ENCODE measurements at places on chromosomes 7 and 10.

DNA sequence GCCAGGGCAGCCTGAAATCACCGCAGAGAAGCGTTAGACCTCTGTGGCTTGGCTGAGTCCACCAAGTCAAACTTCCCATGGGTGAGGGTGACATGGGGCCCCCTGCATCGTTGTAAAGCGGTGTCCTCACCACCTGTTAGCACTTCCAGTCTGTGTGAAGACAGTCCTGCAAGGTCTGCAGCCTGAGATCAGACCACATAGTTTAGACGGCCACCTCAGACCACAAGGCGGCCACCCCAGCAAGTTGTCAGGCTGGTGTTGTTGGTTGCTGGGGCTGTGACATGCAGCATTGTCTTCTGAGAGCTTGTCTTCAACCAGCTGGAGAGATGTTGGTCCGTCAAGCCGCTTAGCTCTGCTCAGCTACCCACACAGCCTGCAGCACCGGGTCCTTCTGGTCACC lies 44.1 kb upstream of the TARP start:
- no peak for DNase-seq

GRCh38 chr7:137539111-137539715 lies 195.7 kb upstream of the PTN start:
- no peak for DNase-seq

- no peak for DNase-seq
Observed at GRCh38 chr7:31603046-31603445, 84.0 kb upstream of the PPP1R17 start.

DNA sequence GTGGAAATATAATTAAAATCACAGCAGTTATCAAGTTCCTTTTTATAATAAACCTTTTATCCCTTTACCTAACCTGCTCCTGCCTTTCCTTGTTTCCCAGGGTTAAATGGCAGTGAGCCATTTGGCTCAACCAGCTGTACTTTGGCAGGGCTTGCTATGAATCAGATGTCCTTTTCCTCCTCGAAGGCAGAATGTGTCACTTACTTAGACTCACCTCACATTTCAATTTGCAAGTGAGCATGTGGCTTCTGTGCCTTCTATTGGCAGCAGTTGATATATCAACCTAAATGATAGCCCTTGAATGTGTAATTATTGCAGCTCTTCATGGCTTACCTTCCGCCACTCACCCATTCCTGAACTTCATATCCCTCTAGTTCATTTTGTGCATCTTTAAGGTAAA lies 301.7 kb downstream of the CSTF2T start:
- no peak for DNase-seq

GRCh38 chr10:107894516-107894915 lies 730.0 kb upstream of the SORCS1 start:
- no peak for DNase-seq

DNA sequence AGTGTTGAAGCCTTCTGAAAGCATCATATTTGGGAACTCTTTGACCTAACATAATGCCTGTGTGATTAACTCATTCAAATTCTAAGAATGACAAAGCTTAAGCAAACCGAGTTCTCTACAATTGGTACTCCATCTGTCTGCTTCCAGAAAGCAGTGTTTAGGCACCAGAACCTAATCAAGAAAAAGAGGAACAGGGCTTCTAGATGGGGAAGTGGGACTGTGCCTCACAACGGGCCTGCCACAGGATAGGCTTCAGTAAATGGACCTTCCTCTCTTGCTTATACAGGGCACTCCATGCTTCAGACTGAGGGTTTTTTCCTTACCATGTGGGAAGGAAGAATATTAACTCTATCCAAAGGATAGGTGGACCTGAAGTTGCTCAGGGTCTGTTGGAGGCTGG lies 808.1 kb downstream of the XPNPEP1 start:
- DNase-seq = no peak

DNA sequence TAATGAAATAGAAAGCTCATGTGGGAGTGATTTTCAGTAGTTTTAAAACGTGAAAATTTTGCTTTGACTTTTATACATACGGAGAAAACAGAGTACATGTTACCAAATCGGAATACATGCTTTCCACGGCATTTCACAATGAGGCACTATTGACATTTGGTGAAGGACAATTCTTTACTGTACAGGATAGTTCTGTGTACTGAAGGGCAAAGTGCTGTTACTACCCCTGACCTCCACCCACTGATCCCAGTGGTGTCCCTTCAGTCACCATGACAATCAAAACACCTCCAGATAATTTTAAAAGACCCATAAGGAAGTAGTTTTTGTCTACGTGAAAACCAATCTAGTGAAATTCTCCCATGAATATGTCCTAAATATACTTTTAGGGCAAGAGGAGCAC lies 33.1 kb upstream of the ANK3 start:
- no peak for DNase-seq
